ENCODE measurements at places on chromosomes 5 and 9. TPM values are rescaled to one million over a fixed set of nuclear protein-coding genes. Genes with fewer than 3 reads are reported as not detected.

The EPB41L4A gene
- polyA plus RNA-seq, result 23.4 TPM

The ENTPD8 gene
- 0.90 TPM for polyA plus RNA-seq

The C5orf52 gene
- not detected for polyA plus RNA-seq

The RAPGEF1 gene
- polyA plus RNA-seq, result 136 TPM

The PRPF4 gene
- polyA plus RNA-seq, result 22.5 TPM

The PRELID2 gene
- polyA plus RNA-seq, result 2.7 TPM

The AQP3 gene
- polyA plus RNA-seq, result 1.0 TPM

The PTRH1 gene
- polyA plus RNA-seq, result 17.1 TPM

DNA sequence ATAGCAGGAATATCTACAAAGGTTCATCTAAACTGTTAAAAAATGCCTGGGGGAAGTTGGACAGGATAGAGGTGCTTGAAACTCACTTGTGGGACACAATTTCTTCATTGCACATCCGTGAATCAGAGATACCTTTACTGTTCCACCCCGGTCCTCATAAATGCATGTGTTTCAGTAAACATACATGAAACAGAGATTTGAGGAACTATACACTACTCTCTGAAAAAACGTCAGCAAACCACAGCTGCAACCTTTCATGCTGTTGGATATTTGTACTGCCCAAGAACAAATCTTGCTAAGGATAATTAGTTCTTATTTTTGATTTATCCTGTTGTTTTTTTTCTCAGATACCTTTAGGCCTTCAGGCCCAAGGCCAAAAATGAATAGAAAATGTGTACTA is 337.3 kb downstream of the KDM4C start:
- DNase-seq, result no peak
- no peaks in the 10 kb centered on the region for H3K27me3 ChIP-seq
- H3K4me3 ChIP-seq, result no peak overlapping the region
- H3K4me1 ChIP-seq, result no peaks in the 10 kb centered on the region

- no peaks in the 10 kb centered on the region for H3K36me3 ChIP-seq
- no peaks in the 10 kb centered on the region for H3K27me3 ChIP-seq
- no peak overlapping the region for H3K4me3 ChIP-seq
- H3K27ac ChIP-seq, result no peak overlapping the region
- H3K4me1 ChIP-seq, result no peaks in the 10 kb centered on the region
- DNase-seq, result no peak
Measured at GRCh38 chr5:64347309-64347708, 158.5 kb upstream of the RGS7BP start.

- no peaks in the 10 kb centered on the region for H3K4me1 ChIP-seq
- H3K4me3 ChIP-seq, result no peak overlapping the region
- DNase-seq, result no peak
- H3K27me3 ChIP-seq, result no peaks in the 10 kb centered on the region
- H3K36me3 ChIP-seq, result no peaks in the 10 kb centered on the region
- no peak overlapping the region for H3K27ac ChIP-seq
Measured at GRCh38 chr9:106106396-106106795, 412.1 kb downstream of the TMEM38B start.

GRCh38 chr9:77099388-77099787 is 77.9 kb upstream of the VPS13A start:
- no peaks in the 10 kb centered on the region for H3K4me1 ChIP-seq
- no peak overlapping the region for H3K27ac ChIP-seq
- H3K36me3 ChIP-seq, result no peaks in the 10 kb centered on the region
- DNase-seq, result no peak
- no peak overlapping the region for H3K4me3 ChIP-seq
- H3K27me3 ChIP-seq, result peaks cover 2% of the 10 kb centered on the region

GRCh38 chr5:168123631-168124528 is 167.6 kb upstream of the WWC1 start:
- H3K4me3 ChIP-seq, result no peak overlapping the region
- H3K4me1 ChIP-seq, result peaks cover 11% of the 10 kb centered on the region
- no peaks in the 10 kb centered on the region for H3K27me3 ChIP-seq
- H3K27ac ChIP-seq, result no peak overlapping the region

DNA sequence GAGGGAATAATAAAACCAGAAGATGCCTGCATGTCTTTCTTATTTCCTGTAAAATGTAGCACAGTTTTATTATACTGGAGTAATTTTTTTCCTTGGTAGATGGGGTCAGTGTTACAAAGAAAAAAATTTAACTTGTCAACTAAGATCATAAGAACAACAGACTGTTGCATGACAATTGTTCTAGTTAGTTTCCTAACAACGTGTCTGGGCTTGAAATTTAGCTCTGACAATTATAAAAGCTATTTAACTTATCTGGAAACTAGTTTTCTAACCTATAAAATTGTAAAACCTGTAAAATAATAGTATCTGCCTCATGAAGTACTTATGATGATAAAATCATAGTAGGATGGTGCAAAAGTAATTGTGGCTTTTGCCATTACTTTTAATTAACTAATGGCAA is 4.9 kb downstream of the SHOC1 start:
- H3K4me1 ChIP-seq, result no peaks in the 10 kb centered on the region
- no peak for DNase-seq
- peaks cover 3% of the 10 kb centered on the region for H3K36me3 ChIP-seq
- no peaks in the 10 kb centered on the region for H3K27me3 ChIP-seq

DNA sequence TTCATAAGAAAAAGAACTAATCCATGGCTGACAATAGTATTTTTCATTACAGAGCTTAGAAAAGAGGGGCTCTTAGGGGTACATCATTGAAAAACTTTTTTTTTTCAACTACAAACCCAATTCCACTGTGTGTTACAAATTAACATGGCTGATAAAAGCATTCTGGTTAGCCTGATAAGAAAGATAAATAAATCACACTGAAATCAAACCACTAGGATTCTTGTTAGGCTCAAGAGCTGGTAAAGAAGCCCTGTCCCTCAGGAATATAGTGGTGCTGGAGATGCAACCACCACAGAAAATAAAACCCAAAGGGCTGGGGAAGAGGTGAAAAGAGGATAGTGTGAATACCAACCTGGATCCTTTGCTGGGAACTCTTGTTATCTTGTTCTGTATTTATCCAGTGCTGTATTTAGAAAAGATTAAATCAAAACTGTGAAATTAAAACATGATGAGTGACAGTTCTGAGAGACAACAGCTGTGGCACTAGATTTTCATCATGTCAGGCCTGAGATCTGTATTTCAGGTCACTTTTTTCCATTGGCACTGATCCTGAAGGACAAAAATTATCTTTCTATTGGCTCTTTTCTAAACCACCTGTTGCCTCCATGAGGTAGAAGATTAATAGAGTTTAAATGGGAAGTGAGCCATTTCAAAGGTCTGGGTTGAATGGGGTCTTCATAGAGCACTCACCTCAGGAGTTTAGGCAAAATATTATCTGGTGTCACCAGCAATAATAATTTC is 118.6 kb downstream of the ARRDC3 start:
- no peak for DNase-seq
- no peaks in the 10 kb centered on the region for H3K36me3 ChIP-seq
- H3K27ac ChIP-seq, result no peak overlapping the region
- H3K4me1 ChIP-seq, result no peaks in the 10 kb centered on the region
- no peak overlapping the region for H3K4me3 ChIP-seq
- H3K27me3 ChIP-seq, result no peaks in the 10 kb centered on the region

DNA sequence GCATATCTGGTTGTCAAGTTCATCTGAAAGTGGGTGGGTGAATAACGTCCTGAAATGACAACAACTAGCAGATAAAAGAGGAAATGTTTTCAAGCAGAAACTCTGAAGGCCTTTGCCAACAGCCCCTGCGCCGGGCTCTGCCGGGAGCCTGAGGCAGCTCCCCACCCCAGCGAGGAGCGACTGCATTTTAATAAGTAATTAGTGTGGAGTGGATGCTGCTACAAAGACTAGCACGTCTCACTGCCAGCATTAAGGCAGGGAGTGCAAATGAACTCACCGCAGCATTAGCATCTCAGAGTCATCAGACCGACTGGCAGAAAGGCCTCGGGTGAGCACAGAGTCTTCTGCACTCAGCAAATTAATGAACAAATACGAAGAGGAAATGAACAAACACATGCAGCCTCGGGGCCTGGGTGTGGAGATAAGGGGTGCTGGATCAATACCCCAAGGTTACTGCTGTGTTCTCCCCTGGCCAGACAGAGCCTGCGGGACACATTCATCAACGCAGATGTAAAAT is 63.8 kb downstream of the VAV2 start:
- no peaks in the 10 kb centered on the region for H3K27me3 ChIP-seq
- H3K36me3 ChIP-seq, result peaks cover 19% of the 10 kb centered on the region
- H3K4me1 ChIP-seq, result peaks cover 73% of the 10 kb centered on the region
- peak overlapping the region; percentile 69 for H3K27ac ChIP-seq

DNA sequence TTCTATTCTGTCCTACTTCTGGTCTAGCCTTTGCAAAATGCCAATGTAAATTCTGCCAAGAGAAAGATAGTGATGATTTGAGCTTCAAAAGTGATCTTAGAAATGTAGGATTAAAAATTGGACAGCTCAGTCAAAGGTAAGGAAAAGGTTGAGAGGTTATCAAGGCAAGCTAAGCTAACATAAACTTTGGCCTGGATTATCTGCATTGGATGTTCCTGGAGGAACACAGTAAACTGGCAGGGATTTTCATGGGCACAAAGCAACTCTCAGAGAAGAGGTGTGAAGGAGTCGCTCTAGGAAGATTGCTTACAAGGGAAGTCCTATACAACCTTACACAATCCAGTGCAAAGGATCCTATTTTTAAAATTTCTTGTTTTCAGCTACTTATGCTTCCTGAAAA is 115.2 kb downstream of the JAKMIP2 start:
- peaks cover 10% of the 10 kb centered on the region for H3K36me3 ChIP-seq
- no peaks in the 10 kb centered on the region for H3K27me3 ChIP-seq
- H3K4me3 ChIP-seq, result no peak overlapping the region
- no peak overlapping the region for H3K27ac ChIP-seq
- peaks cover 4% of the 10 kb centered on the region for H3K4me1 ChIP-seq

- peaks cover 2% of the 10 kb centered on the region for H3K36me3 ChIP-seq
- peak; percentile 38 for DNase-seq
- peak overlapping the region; percentile 68 for H3K4me3 ChIP-seq
- H3K27ac ChIP-seq, result peak overlapping the region; percentile 84
- H3K27me3 ChIP-seq, result no peaks in the 10 kb centered on the region
Measured at GRCh38 chr9:83920469-83920926, 734 bp downstream of the KIF27 start.

- no peaks in the 10 kb centered on the region for H3K27me3 ChIP-seq
- DNase-seq, result no peak
- H3K36me3 ChIP-seq, result no peaks in the 10 kb centered on the region
Measured at GRCh38 chr5:58400737-58401136, 59.1 kb downstream of the PLK2 start.

GRCh38 chr9:83656032-83656680 is 33.2 kb downstream of the IDNK start:
- no peak overlapping the region for H3K27ac ChIP-seq
- H3K4me3 ChIP-seq, result no peak overlapping the region
- peaks cover 4% of the 10 kb centered on the region for H3K36me3 ChIP-seq
- H3K4me1 ChIP-seq, result no peaks in the 10 kb centered on the region
- no peaks in the 10 kb centered on the region for H3K27me3 ChIP-seq

DNA sequence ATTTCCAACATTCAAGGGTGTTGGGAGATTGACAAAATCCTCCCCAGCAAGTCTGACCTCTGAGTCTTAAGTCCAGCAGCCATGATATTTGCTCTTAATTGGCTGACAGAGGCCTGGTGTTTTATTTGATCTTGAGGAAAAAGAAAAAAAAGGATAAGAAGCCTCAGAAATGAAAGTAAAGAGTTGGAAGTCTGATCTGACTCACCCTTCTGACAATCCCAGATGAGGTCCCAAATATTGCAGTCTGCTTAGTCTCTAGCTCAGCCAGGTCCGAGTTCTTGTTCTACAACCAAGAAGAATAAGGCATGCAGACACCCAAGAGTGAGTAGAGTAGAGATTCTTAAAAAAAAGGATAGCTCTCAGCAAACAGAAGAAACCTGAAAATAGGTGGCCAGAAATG is 632.5 kb upstream of the ST8SIA4 start:
- H3K27ac ChIP-seq, result no peak overlapping the region
- no peaks in the 10 kb centered on the region for H3K36me3 ChIP-seq
- DNase-seq, result no peak
- H3K4me1 ChIP-seq, result no peaks in the 10 kb centered on the region
- H3K27me3 ChIP-seq, result no peaks in the 10 kb centered on the region
- no peak overlapping the region for H3K4me3 ChIP-seq

DNA sequence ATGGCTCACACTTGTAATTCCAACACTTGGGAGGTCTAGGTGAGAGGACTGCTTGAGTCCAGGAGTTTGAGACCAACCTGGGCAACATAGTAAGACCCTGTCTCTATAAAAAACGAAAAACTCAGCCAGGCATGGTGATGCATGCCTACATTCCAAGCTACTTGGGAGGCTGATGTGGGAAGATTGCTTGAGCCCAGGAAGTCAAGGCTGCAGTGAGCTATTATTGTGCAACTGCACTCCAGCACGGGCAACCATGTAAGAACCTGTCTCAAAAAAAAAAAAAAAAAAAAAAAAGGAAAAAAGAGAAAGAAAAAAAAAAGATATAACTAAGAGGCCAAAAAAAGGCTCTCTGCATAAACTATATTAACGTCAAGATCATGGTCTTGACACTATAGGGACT is 27.3 kb downstream of the GIN1 start:
- no peak overlapping the region for H3K27ac ChIP-seq
- H3K4me3 ChIP-seq, result no peak overlapping the region
- no peaks in the 10 kb centered on the region for H3K27me3 ChIP-seq
- no peaks in the 10 kb centered on the region for H3K36me3 ChIP-seq
- DNase-seq, result no peak

DNA sequence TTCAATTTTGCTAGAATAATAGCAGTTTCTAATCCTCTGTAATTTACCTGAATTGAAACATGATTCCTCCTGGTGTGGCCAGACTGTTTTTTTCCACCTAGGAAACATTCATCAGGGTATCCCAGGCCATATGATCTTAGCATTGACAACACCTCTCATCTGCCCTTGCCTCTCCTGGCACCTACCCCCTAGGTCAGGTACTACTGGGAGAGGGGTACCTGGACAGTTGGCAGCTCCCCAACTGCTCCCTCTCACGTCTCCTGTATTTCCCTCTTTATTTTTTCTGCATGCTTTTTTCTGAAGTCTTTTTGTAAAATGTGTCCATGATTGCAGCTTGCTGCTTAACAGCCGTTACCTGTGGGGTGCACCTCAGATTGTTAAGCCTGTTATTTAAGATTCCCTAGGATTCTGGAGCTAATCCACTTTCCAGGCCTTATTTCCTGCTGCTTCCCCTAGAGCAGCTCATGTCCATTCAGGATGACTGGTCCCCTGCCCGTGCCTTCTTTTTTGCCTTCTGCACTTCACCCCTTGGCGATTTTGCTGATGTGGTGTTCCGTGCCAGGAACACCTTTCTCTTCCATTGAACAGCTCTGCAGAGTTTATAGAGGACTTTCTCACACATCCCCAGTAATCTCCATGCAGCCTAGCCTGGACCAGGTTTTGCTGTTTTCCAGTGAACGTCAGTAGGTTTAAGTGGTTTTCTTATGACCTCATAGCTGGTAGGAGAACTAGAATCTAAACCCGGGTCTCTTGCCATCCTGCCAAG is 33.6 kb downstream of the SNX30 start:
- H3K27me3 ChIP-seq, result no peaks in the 10 kb centered on the region
- no peak for DNase-seq
- H3K27ac ChIP-seq, result no peak overlapping the region
- H3K4me1 ChIP-seq, result peaks cover 4% of the 10 kb centered on the region

DNA sequence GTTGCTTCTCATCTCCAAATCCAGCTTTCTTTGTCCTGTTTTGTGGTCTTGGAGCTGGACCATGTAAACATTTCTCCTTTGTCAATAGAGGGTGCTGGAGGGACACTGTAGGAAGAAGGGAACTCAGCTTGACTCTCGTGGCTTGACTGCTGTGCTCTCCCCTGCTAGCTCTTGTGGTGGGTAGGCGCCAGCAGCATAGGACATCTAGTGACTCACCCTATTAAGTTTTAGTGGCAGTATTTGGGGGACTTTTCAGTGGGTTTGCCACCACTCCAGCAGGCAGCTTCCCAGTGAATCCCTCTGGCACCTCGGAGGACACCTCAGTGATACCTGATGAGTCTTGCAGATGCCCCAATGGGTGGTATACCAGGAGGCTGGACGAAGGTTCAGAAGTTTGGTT is 97.8 kb downstream of the TSSK1B start:
- H3K4me3 ChIP-seq, result no peak overlapping the region
- H3K36me3 ChIP-seq, result no peaks in the 10 kb centered on the region
- no peaks in the 10 kb centered on the region for H3K27me3 ChIP-seq
- no peak for DNase-seq
- H3K4me1 ChIP-seq, result no peaks in the 10 kb centered on the region
- no peak overlapping the region for H3K27ac ChIP-seq

Measured in spinal cord (tissue), 10 donors.